Aortic smooth muscle cell (primary cell): ENCODE measurements at places on chromosomes 7 and 10. TPM values are rescaled to one million over a fixed set of nuclear protein-coding genes. Genes with fewer than 3 reads are reported as not detected.

The OR2A12 gene
- total RNA-seq: not detected in 2 replicates

The C7orf57 gene
- under 0.01 TPM in 1 of 2 replicates, not detected in the other for total RNA-seq

The SRRM3 gene
- under 0.01 TPM in 1 of 2 replicates, not detected in the other for total RNA-seq

The UCMA gene
- not detected in 2 replicates for total RNA-seq
